Stomach (tissue), 19 donors: ENCODE measurements at places on chromosomes 4 and X. TPM values are rescaled to one million over a fixed set of nuclear protein-coding genes. Genes with fewer than 3 reads are reported as not detected.

Gene MAGEB1
- total RNA-seq = not detected

GRCh38 chr4:12583275-12583674, 900.9 kb downstream of the RAB28 start:
- no peak for DNase-seq

Gene PNMA6F
- not detected for total RNA-seq

DNA sequence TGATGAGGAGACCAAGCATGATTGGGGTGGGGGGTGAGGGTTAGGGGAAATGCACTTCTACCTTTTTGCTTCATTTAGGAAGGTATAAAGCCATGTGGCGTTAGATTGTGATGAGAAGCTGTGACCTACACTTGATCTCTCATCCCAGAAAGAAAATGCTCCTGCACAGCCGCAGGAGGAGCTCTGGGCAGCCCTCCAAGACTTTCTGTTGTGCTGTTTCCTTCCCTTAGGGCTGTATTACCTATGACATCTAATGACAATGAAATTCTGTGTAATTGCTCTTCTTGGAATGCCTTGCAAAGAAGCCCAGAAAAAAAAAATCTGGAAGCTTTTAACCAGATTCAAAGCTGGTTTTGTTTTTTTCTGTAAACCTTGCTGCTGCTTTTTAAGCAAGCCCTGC, 13.4 kb downstream of the PRPS2 start:
- no peak for DNase-seq
